Osteocyte (in vitro differentiated cells): ENCODE measurements at places on chromosomes 4 and X. TPM values are rescaled to one million over a fixed set of nuclear protein-coding genes. Genes with fewer than 3 reads are reported as not detected.

The IL2RG gene
- not detected in 2 replicates for total RNA-seq

DNA sequence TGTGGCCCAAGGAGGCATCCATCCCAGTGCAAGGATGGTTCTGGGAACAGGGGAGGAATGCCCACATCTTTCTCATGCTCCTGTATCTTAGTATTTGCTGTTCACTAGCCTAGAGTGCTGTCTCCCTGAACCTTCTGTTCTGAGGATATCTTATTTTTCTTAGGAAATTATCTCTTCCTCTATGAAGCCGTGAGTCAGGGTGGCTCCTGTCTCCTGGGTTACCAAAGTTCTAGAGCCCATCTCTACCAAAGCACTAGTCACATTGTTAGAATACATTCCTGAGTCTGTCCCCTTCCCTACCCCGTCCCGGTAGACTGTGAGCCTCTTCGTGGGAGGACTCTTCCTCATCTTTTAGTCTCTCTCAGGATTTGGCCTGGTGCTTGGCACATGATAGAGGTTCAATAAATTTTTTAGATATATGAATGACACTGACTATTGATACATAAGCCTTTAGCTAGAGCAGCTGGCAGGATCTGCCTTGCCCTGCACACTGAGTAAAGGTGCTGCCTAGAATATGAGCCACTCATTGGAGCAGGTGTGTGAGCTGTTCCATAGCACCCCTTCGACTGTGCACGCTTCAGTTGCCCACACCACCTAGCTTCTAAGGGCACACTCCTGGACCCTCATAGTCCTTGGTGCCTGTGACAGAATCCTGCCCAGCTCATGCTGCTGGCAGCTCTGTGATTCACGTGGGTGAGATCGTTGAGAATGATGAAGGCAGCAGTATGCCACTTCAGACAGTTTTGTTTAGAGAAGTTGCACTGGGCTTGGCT lies 13.3 kb downstream of the CXCR3 start:
- no peaks in the 10 kb centered on the region for H3K4me1 ChIP-seq
- DNase-seq, result no peak
- H3K27me3 ChIP-seq, result no peaks in the 10 kb centered on the region
- no peak overlapping the region for H3K4me3 ChIP-seq
- H3K36me3 ChIP-seq, result peaks cover 55% of the 10 kb centered on the region

The CXCL11 gene
- not detected in 2 replicates for total RNA-seq

DNA sequence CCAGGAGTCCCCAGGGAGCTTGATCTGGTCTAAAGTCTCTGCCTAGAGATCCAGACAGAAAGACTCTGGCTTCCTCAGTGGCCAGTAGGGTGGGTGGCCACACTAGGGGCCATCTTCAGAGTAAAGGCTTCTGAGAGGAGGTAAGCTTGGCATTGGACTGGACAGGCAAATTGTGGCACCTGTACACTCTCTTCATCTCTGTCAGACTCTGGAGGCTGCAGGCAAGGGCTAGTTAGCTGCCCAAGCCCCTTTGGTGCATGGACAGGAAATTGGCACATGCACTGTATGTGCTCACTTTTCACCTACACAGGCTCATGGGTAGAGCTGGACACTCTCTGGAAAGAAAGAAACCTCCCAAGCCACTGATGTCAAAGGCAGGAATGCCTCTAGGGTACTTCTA lies 142.8 kb downstream of the PJA1 start:
- peaks cover 9% of the 10 kb centered on the region for H3K4me1 ChIP-seq
- no peaks in the 10 kb centered on the region for H3K27me3 ChIP-seq
- H3K4me3 ChIP-seq, result no peak overlapping the region
- H3K36me3 ChIP-seq, result peaks cover 2% of the 10 kb centered on the region

DNA sequence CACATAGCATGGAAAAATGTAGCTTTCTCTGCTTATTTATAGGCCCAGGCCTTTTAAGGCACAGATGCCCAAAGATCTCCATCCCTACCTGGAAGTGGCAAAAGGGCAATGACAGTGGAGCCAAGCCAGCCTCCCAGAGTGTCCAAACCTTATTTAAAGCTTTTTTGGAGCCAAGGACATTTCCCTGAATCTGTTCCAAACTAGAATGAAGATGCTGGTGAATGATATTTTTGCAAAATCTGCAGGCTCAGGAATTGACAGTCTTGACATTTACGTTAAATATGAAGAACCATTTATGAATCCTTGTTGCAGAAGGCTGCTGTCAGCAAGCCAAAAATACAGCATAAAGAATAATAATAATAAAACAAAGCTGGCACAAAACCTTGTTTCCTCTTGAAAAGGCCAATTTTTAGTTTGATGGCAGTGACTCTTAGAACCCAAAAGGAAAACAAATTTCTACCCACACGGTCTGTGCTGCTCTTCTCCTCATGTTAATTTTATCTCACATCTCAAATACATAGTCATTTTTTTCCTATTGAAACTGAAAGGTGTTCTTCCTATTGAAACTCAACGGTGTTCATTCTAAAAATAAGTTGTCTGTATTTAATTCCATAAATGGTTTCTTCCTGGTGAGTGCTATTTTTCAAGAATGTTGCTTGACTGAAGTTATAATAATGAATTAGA lies 206.3 kb upstream of the TBL1X start:
- no peaks in the 10 kb centered on the region for H3K36me3 ChIP-seq
- peaks cover 2% of the 10 kb centered on the region for H3K27me3 ChIP-seq
- H3K4me1 ChIP-seq, result no peaks in the 10 kb centered on the region
- no peak overlapping the region for H3K27ac ChIP-seq

- no peaks in the 10 kb centered on the region for H3K27me3 ChIP-seq
- no peak for DNase-seq
- no peak overlapping the region for H3K4me3 ChIP-seq
- H3K36me3 ChIP-seq, result peaks cover 3% of the 10 kb centered on the region
Observed at GRCh38 chr4:113289766-113290165, 240.3 kb downstream of the ANK2 start.

The BANK1 gene
- total RNA-seq, result 0.63 and 1.0 TPM in 2 replicates

The TGIF2LX gene
- not detected in 2 replicates for total RNA-seq

GRCh38 chrX:43661521-43662240 lies 5.6 kb downstream of the MAOA start:
- no peak overlapping the region for H3K4me3 ChIP-seq
- no peak overlapping the region for H3K27ac ChIP-seq
- no peaks in the 10 kb centered on the region for H3K36me3 ChIP-seq
- H3K27me3 ChIP-seq, result no peaks in the 10 kb centered on the region
- DNase-seq, result no peak

GRCh38 chr4:145912376-145912775 lies 26.2 kb downstream of the ZNF827 start:
- H3K36me3 ChIP-seq, result no peaks in the 10 kb centered on the region
- peaks cover 21% of the 10 kb centered on the region for H3K4me1 ChIP-seq
- no peaks in the 10 kb centered on the region for H3K27me3 ChIP-seq
- H3K27ac ChIP-seq, result no peak overlapping the region
- no peak overlapping the region for H3K4me3 ChIP-seq

The GPRASP2 gene
- total RNA-seq, result 10.6 and 11.0 TPM in 2 replicates

DNA sequence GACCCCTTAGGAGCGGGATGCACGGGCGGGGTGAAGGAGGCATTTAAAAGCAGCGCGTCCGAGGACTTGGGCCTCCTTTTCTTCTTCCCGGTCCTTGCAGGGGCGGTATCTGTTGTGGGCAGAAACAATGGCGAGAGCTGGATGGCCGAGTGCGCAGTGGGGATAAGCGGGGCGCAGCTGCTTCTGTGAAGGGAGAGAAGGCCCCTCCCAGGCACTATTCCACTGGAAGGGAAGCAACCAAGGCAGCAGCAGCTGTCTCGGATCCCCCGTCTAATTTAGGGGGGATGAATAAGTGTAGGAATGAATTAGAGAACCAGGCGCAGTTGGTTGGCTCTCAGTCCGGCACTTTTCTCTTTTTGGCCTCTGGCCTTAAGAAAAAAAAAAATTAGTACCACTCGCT lies 995 bp downstream of the SMARCA5 start:
- peak overlapping the region; percentile 100 for H3K27ac ChIP-seq
- H3K27me3 ChIP-seq, result peaks cover 12% of the 10 kb centered on the region
- peaks cover 32% of the 10 kb centered on the region for H3K4me1 ChIP-seq
- H3K36me3 ChIP-seq, result peaks cover 26% of the 10 kb centered on the region
- H3K4me3 ChIP-seq, result peak overlapping the region; percentile 99

GRCh38 chr4:83109480-83110222 lies 4.9 kb downstream of the PLAC8 start:
- H3K27me3 ChIP-seq, result no peaks in the 10 kb centered on the region
- H3K4me1 ChIP-seq, result peaks cover 9% of the 10 kb centered on the region
- no peaks in the 10 kb centered on the region for H3K36me3 ChIP-seq
- H3K4me3 ChIP-seq, result peak overlapping the region; percentile 76
- DNase-seq, result no peak

DNA sequence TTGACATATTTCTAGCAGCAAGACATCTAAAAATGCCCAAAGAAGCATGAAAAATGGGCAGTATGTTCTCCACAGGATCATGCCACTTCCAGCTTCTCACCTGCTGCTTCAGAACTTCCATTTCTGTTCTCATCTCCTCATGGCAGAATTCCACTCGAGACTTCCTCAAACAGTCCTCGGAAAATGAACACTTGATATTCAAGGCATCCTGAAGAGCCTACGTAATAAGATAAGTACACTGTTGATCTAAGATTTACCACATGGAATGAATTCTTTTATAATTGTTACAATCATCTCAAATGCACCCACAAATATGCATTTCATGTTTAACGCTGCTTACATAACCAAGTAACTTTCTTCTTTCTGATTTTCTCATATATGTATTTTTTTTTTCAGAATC lies 14.1 kb downstream of the TNIP3 start:
- no peaks in the 10 kb centered on the region for H3K4me1 ChIP-seq
- DNase-seq, result no peak
- H3K27me3 ChIP-seq, result no peaks in the 10 kb centered on the region
- H3K36me3 ChIP-seq, result no peaks in the 10 kb centered on the region
- no peak overlapping the region for H3K4me3 ChIP-seq

The CFAP99 gene
- not detected in 2 replicates for total RNA-seq

The FAM47A gene
- total RNA-seq, result not detected in 2 replicates

- no peaks in the 10 kb centered on the region for H3K27me3 ChIP-seq
- H3K4me3 ChIP-seq, result no peak overlapping the region
- no peaks in the 10 kb centered on the region for H3K36me3 ChIP-seq
- DNase-seq, result no peak
- H3K27ac ChIP-seq, result no peak overlapping the region
Observed at GRCh38 chr4:164402554-164402953, 351.4 kb upstream of the SMIM31 start.

The MUC7 gene
- not detected in 2 replicates for total RNA-seq

- H3K36me3 ChIP-seq, result no peaks in the 10 kb centered on the region
- peaks cover 4% of the 10 kb centered on the region for H3K4me1 ChIP-seq
- no peak overlapping the region for H3K4me3 ChIP-seq
- no peaks in the 10 kb centered on the region for H3K27me3 ChIP-seq
- H3K27ac ChIP-seq, result no peak overlapping the region
Observed at GRCh38 chr4:169341490-169341889, 70.7 kb upstream of the SH3RF1 start.

GRCh38 chr4:22692736-22693135 lies at the start of gene GBA3:
Gene GBA3 (plus strand): TSS chr4:22692937.
- H3K4me3 ChIP-seq, result no peak within 1 kb of the TSS
- peaks cover 43% of the 10 kb centered on the region for H3K27me3 ChIP-seq
- no peak for DNase-seq
- H3K36me3 ChIP-seq, result no peaks in the 10 kb centered on the region
- H3K4me1 ChIP-seq, result peaks cover 1% of the 10 kb centered on the region

GRCh38 chrX:24805201-24805600 lies 111.5 kb downstream of the POLA1 start:
- H3K36me3 ChIP-seq, result peaks cover 5% of the 10 kb centered on the region
- no peak for DNase-seq
- no peak overlapping the region for H3K27ac ChIP-seq
- no peaks in the 10 kb centered on the region for H3K4me1 ChIP-seq

GRCh38 chrX:43666311-43666912 lies 10.3 kb downstream of the MAOA start:
- H3K4me1 ChIP-seq, result no peaks in the 10 kb centered on the region
- H3K4me3 ChIP-seq, result no peak overlapping the region
- DNase-seq, result no peak
- H3K27ac ChIP-seq, result no peak overlapping the region
- H3K36me3 ChIP-seq, result no peaks in the 10 kb centered on the region

The SLC16A2 gene
- total RNA-seq, result 21.3 and 22.9 TPM in 2 replicates

The GUCY1B1 gene
- 11.5 and 13.2 TPM in 2 replicates for total RNA-seq

The LSM6 gene
- 19.9 and 24.2 TPM in 2 replicates for total RNA-seq

GRCh38 chrX:86002076-86002896 lies 45.1 kb downstream of the CHM start:
- peak overlapping the region; percentile 66 for H3K27ac ChIP-seq
- H3K4me1 ChIP-seq, result peaks cover 31% of the 10 kb centered on the region
- peaks cover 11% of the 10 kb centered on the region for H3K36me3 ChIP-seq
- H3K4me3 ChIP-seq, result no peak overlapping the region

The AKAP14 gene
- total RNA-seq, result not detected in 2 replicates

- H3K4me1 ChIP-seq, result peaks cover 13% of the 10 kb centered on the region
- H3K27me3 ChIP-seq, result no peaks in the 10 kb centered on the region
- H3K4me3 ChIP-seq, result no peak overlapping the region
- H3K36me3 ChIP-seq, result peaks cover 4% of the 10 kb centered on the region
- H3K27ac ChIP-seq, result no peak overlapping the region
Observed at GRCh38 chr4:159220353-159220752, 117.5 kb downstream of the RAPGEF2 start.

DNA sequence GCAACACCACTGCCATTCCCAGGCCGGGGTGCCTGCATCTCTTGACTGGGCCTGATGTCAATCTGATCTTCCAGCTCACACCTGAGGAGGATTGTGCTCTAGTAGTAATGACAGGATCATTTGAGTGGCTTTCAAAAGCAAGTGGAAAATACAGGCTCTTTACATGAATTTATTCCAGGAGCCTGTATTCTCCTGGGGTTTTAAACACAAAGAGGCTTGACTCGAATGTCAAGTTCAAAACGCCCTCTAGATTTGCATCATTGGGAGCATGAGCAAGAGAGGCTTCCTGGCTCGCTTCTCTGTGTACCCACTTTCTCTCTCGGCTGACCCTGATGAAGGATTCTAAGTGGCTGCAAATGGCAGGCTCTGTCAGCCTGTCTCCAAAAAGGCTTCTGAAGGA lies 199.5 kb upstream of the PUDP start:
- H3K27ac ChIP-seq, result no peak overlapping the region
- peaks cover 22% of the 10 kb centered on the region for H3K4me1 ChIP-seq
- no peaks in the 10 kb centered on the region for H3K27me3 ChIP-seq

The CSAG3 gene
- not detected in 2 replicates for total RNA-seq

DNA sequence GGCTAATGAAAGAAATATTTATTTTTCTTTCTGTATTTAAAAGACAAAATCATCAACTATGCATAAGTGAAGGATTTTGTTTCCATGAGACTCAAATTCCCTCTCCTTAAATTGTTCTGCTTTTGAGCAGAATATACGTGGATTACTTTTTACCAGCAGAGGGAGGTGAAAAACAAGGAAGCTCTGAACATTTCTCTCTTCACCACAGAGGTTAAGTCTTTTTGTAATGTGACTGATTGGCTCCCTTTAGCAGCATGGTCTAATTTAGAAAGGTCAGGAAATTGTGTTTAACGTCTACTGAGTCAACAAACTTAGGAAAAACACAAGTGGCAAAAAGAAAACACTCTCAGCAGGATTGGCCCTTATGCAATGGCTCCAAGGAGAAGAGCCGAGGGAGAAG lies 55.1 kb upstream of the F9 start:
- H3K4me3 ChIP-seq, result no peak overlapping the region
- DNase-seq, result no peak
- H3K27me3 ChIP-seq, result no peaks in the 10 kb centered on the region

The ARMCX1 gene
- total RNA-seq, result 38.6 and 40.0 TPM in 2 replicates

GRCh38 chr4:62256479-62256878 lies 1056.4 kb downstream of the ADGRL3 start:
- no peaks in the 10 kb centered on the region for H3K27me3 ChIP-seq
- H3K27ac ChIP-seq, result no peak overlapping the region
- H3K36me3 ChIP-seq, result no peaks in the 10 kb centered on the region
- H3K4me3 ChIP-seq, result no peak overlapping the region
- H3K4me1 ChIP-seq, result no peaks in the 10 kb centered on the region

- no peak for DNase-seq
- peaks cover 70% of the 10 kb centered on the region for H3K27me3 ChIP-seq
Observed at GRCh38 chr4:42152507-42153504, at the start of gene BEND4. Gene BEND4 (minus strand): TSS chr4:42152655. CDS start chr4:42152143, 512 bp downstream.
